ENCODE measurements at places on chromosomes 13 and 19.

DNA sequence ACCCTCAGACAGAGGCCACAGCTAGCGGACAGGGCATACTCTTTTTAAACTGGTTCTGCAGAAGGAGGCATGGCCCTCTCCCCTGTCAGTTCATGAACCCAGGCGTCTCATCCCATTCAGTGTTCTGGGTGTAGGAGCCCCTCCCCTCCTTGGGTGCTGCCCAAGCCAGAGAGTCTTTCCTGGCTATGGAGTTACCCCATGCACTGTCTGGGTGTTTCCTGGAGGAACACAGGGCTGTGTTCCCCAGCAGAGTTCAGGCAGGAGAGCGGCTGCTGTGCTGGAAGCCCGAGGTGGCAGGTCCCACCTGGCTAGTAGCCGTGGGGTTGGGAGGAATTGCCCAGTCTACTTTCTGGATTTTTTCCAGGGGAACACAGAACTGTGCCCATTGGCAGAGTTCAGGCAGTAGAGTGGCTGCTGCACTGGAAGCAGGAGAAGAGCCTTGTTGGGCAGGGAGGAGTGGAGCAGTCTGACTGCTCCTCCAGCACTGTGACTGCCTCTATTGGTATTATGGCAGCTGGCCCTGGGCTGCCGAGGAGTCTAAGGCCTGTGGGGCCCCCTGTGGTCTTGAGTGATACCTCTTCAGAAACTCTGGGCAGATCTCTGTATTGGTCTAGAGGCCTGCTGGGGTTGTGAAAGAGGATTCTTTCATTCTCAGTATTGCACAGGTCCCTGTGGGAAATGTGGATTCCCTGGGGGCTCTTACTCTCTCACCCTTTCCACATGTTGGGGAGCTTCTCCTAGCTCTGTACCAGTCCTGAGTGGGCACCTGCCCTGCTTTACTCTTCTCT is 168.3 kb downstream of the PCDH20 start:
- DNase-seq = no peak

- DNase-seq = no peak
These were observed at the start of gene YJEFN3 for GRCh38 chr19:19528721-19529490. Gene YJEFN3 (plus strand): TSS chr19:19528911. CDS start chr19:19528933, 22 bp downstream.

- peak; percentile 17 for DNase-seq
These were observed 15.1 kb downstream of the PRAM1 start for GRCh38 chr19:8487137-8487851.

DNA sequence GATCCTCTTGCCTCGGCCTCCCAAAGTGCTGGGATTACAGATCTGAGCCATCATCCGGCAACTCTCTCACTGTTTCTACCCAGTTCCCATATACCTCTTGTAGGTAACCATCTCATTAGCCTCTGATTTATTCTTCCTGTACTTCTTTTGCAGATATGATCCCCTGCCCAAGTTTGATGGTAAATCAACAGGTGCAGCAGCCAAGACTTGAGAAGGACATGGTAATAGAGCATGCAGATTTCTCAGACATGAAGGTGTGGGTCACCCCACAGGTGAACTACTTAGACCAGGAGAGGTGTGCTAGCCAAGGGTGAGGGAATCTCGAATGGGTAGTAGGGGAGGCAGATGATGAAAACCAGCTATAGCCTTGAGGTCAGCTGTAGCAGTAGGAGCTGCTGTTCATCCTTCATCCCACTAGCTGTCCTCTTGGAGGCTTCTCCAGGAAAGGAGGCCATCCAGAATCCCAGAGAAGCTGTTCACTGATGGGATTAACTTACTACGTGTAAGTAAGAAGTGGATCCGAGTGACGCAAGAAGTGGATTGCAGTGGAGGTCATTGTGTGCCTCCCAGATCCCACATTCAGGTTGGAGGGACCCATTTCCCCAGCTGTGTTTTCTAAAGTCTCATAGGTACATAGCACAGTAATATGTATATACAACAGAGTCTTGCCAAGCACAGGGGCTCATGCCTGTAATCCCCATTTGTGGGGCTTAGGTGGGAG is 10.8 kb upstream of the CEBPG start:
- DNase-seq = no peak

Measured in activated CD8-positive, alpha-beta memory T cell treated with anti-CD3 and anti-CD28 coated beads for 4 hours (primary cell).